Activated CD8-positive, alpha-beta T cell treated with anti-CD3 and anti-CD28 coated beads, Interleukin-2, amount 10 ng/mL, durations not matched to agents 7 days and 5 days (primary cell): ENCODE measurements at places on chromosomes 1 and 21. TPM values are rescaled to one million over a fixed set of nuclear protein-coding genes. Genes with fewer than 3 reads are reported as not detected.

DNA sequence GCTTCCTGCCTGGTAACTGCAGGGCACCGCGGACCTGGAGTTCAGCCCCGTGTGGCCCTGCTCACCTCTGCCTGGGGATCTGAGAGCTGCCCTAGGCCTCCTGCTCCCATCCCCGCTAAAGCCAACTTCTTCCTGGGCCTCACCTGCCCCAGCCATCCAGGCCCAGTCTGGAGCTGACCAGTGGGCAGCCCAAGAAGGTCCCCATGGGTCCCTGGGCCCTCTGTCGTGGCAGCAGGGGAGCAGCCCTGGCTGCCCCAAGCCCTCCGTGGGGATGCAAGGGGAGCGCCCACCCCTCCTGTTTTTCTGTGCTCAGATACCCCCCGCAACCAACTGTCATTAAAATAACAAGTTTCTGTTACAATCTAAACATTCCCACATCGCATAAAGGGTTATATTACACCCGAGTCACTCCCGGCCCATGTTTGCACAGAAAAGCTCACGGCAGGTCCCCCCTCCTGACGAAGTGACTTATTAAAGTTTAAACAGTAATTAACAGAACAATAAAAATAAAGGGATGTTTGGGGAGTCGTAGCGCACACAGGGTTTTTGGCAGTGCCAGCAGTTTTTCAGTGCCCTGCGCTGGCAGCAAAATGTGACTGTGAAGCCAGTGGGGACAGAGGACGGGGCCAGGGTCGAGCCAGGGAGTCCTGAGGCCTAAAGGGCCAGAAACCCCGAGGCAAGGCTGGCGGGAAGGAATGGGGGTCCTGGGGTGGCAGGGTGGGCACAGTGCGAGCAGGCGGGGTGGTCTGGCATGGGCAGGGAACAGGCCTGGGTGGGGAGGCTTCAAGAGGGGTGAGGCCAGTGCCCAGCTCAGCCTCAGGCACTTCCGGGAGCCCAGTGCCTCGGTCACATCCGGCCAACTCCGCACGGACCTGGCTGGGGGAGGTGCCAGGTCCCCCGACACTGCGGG lies 121.5 kb downstream of the CASZ1 start:
- no peak for DNase-seq

DNA sequence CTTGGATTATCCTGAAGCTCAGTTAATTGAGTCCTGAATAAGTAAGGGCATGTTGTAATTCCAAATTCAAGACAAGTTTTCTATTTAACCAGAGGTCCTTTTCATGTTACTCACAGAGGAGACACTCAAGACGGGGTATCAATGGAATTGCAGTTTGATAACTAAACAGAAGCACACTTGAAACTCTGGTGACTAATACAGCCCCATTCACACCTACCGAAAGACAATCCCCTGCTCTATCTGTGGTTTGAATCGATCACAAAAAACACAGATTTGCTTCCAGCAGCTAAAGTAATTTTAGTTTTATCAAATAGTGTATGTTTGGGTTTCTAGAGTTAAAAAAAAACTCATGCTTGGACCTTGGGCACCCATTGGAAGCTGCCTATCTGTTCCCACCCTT lies 60.4 kb downstream of the TEX35 start:
- no peak for DNase-seq

- DNase-seq, result no peak
Measured at GRCh38 chr21:43352568-43353281, 74.2 kb downstream of the SIK1 start.

DNA sequence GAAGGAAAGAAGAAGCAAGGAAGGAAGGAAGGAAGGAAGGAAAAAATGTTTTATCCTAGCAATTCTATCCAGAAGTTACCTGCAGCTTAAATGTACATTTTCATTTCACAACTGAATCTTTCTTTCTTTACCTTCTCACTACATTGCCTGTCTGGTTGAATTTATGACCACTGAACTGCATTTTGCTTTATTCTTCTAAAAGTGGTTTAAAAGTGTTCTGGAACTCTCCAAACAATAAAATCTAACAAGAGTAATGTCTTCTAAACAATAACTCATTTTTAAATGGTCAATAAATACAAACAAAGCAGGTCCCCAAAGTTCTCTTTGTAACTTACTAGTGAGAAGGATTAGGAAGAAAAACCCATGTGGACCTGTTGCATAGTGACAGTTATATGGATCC lies 587.5 kb upstream of the NEGR1 start:
- no peak for DNase-seq

DNA sequence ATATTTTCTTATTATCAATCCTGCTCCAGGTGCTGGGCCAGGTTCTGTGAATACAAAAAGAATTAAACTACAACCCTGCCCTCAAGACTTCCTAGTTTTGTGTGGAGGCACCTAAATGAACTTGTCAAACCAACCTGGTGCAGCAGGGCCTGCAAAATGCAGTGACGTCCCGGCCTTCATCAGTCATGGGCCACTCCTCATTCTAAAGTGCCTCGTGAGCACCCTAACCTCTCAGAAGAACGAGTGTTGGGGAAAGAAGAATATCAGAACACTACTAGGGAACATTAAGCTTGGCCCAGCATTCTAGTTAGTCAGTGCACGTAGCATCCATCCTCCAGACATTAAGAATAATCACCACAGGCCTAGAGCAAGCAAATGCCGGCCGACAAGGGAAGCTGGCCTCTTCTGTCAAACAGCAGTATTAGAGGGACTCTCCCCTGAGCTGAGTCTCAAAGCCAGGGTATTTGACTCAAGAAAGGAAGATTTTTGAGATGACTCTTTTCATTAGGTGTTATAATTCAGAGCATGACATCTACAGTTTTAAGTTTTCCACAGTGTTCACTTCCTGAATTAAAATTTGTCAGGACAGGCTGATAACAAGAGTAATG lies 137.9 kb downstream of the SLC45A1 start:
- DNase-seq, result no peak

NTNG1 gene
- total RNA-seq, result not detected

TAS1R1 gene
- not detected for total RNA-seq

RIPPLY3 gene
- total RNA-seq, result 0.10 TPM
